ENCODE measurements at places on chromosomes 4 and X.
A peak's percentile ranks its signal among the peaks of the same experiment; 100 is the strongest.

- no peak for DNase-seq
Measured at GRCh38 chr4:138696771-138697170, 318.8 kb upstream of the NOCT start.

DNA sequence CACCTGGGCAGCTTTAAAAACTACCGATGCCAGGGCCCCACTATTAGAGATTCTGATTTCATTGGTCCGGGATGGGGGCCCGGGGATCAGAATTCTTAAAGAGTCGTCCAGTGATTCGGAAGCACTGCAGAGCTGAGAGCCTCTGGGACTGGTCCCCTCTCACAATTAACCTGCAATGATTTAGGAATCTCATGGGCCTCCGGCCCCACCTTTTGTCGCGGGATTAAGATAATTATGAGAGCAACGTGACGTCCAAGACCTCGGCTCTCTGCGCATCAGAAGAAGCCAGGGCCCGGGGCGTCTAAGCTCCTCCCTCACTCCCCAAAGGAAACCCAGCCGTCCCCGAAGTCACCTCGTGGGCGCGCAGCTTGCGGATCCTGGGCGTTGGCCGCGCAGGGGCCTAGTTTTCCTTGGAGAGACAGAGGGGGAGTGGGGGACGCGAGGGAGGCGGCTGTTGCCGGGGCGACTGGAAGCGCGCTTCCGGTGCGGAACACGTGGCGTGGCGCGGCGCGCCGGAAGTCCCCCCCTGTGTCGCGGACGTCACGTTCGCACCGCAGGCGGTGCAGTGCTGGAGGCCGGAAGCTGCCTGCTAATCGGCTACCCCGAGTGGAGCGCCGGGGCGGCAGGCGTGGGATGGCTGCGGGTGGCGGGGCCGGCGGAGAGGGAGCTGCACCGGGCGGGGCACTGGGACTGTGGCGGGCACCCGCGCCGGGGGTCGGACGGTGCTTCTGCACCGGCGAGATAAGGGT is at the start of gene GEMIN8:
TSS of gene GEMIN8 (minus strand) at position 468 of the 749 bp plus-strand sequence. CDS start 8,414 bp downstream, outside the sequence.
- DNase-seq: peak; percentile 78

GRCh38 chr4:123517176-123517575 is 120.6 kb downstream of the SPRY1 start:
- no peak for DNase-seq

DNA sequence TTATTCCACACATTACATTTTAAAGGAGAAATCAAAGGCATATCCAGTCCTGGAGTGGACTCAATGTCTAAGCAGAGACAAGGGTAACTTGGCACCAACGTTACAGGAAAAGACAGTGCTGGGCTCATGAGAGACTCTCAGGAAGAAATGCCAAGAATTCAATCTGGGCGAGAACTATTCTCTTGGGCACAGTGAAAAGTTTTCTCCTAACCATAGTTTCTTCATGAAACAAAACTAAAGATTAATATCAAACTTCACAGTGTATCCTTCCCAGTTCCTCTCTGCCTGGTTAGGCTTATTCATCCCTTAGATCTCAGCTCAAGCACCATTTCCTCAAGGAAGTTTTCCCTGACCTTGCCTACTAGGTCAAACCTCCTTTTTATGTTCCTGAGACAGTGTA is 109.4 kb upstream of the TLL1 start:
- peak; percentile 59 for DNase-seq

- no peak for DNase-seq
Measured at GRCh38 chrX:69216911-69217310, 51.7 kb upstream of the PJA1 start.

- peak; percentile 95 for DNase-seq
Measured at GRCh38 chr4:138655985-138656384, 359.6 kb upstream of the NOCT start.

- no peak for DNase-seq
Measured at GRCh38 chr4:152206646-152207377, 329.1 kb downstream of the FBXW7 start.

GRCh38 chrX:12777670-12778069 is 13.5 kb upstream of the PRPS2 start:
- DNase-seq: no peak

GRCh38 chr4:75195111-75195510 is 262.2 kb downstream of the PARM1 start:
- no peak for DNase-seq

- no peak for DNase-seq
Measured at GRCh38 chr4:111268769-111269414, 646.0 kb upstream of the PITX2 start.

DNA sequence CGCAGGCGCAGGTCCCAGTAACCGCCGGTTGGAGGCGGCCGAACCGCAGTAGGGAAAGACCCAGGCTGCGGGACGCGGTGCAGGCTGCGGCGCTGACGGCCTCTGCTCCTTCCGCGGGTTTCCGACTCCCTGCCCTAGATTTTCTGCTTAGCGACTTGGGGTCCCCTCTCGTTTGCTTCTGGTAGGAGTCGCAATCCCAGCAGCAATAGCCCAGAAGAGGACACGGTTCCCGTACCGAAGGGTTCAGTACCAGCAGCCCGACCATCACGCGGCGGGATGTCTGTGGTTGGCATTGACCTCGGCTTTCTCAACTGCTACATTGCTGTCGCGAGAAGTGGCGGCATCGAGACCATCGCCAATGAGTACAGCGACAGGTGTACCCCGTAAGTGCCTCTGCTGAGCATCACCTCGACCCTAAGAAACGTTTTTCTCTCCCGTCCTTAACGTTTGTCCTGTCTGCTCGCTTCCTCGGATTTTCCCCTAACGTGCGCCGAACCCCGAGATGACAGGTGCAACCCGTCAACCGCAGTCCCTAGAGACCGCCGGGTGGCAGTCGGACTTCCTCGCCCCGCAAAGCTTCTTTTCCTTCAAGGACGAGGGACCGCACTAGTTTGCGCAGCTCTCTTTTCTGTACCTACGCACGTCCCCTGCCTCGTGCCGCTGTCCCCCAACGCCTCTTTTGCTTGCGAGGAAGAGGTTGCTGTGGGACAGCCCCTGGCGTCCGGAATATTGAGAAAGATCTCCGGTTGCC is at the start of gene HSPA4L:
TSS of gene HSPA4L (plus strand) at position 48 of the 751 bp plus-strand sequence. CDS start at position 277, 229 bp downstream.
- peak; percentile 82 for DNase-seq

- no peak for DNase-seq
Measured at GRCh38 chr4:52645300-52645699, 13.8 kb downstream of the USP46 start.

DNA sequence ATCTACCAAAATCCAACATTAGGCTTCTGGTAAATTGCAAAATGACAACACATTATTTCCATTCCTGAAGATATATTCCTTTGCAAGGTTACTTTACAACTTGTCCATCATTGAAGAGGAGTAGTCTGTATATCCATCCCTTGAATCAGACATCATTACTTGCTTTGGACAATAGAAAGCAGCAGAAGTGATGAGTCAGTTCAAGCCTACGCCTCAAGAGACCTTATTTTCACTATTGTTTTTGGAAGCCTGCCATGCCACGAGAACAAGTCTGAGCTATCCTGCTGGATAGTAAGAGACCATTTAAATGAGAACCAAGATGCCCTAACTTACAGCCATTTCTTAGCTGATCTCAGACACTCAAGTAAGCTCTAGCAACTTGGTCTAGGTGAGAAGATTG is 246.0 kb upstream of the HHIP start:
- DNase-seq: peak; percentile 97

- no peak for DNase-seq
Measured at GRCh38 chrX:6163721-6164120, 64.9 kb downstream of the NLGN4X start.

DNA sequence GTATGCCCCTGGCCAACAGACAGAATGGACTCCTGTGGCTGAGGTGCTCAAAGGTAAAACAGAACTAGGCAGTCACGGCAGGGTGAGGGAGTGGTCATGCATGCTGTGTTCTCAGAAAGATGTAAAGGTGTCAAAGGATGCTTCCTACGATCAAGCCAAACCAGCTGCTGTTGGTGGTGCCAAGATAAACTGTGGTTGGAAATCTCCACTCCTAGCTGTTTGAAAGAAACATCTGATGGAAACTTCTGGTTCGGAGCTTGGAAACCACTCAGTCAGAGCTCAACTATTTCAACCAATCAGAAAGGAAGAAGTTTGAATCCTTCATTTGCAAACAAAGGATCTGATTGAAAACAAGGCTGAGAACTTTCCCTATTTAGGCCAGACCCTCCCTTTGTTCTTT is 68.5 kb upstream of the DDX60 start:
- DNase-seq: no peak

DNA sequence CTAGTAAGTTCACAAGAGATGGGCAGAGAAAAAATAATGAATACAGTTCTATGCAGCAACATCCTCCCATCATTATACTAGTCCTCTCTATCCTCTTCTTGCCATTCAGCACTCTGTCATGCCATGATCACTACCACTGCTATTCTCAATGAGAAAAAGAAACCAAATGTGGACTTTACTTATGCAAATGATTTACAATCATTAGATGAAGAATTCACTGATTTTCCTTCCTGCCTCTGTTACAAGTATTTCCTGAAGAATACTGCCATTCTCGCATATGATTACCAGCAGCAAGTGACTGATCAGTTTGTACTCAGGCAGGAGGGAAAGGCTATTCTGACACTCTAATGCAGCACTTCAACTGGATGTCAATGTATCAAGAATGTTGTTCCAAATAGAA is 50.3 kb downstream of the WDFY3 start:
- no peak for DNase-seq

DNA sequence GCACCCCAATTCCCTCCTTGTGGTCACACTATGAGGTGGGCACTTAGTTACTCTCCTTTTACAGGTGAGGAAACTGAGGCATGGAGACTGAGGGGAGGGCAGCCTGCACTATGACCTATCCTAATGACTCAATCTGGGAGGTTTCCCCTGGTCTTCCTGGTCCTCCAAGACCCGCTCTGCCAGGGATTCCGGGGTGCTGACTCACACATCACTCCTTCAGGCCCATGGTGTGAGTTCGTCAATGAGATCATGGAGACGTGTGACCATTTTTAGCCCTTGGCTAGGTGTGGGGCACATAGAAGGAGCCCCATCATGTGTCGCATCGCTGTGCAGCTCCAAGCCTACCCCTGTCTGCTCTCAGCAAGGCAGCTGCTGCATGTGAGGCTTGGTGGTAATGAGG is 32.4 kb upstream of the BCOR start:
- peak; percentile 47 for DNase-seq

GRCh38 chr4:25590171-25590570 is 65.5 kb upstream of the SLC34A2 start:
- peak; percentile 59 for DNase-seq

DNA sequence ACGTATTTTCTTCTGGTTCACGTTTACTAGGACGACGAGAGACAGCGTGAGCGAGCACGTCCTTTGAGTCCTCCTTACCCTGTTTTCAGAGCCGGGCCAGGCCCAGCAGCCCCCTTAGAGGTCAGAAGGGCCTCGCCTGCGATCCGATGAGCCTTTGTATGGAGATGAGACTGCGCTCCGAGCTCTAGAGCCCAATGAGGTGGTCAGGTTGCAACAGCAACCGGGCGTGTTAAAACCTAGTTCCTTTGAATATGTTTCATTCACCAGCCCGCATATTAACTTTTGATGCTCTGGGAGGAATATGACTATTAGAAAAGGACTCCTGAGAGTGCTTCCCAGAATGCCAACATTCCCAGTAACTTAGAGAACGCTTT is 55.6 kb upstream of the TADA2B start:
- DNase-seq: peak; percentile 20

- DNase-seq: no peak
Measured at GRCh38 chr4:7381221-7381889, 53.4 kb downstream of the PSAPL1 start.

DNA sequence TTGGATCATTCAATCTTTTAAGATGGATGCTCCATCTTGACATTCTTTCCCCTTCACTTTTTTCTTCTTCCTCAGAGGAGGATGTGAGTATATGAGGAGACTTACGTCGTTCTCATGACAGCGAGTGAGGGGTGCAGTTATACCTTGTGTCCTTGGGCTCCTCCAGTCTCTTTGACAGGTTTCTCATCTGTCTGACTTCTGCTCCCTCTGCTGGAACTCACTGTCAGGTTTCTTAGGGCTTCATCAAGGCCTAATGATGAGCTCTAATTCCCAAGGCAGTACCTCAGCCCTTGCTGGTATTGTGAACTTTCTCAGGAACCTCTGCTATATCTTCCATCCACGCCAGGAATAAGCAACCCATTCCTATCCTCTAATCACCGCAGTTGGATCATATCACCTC is 237.8 kb upstream of the ADGRL3 start:
- no peak for DNase-seq

DNA sequence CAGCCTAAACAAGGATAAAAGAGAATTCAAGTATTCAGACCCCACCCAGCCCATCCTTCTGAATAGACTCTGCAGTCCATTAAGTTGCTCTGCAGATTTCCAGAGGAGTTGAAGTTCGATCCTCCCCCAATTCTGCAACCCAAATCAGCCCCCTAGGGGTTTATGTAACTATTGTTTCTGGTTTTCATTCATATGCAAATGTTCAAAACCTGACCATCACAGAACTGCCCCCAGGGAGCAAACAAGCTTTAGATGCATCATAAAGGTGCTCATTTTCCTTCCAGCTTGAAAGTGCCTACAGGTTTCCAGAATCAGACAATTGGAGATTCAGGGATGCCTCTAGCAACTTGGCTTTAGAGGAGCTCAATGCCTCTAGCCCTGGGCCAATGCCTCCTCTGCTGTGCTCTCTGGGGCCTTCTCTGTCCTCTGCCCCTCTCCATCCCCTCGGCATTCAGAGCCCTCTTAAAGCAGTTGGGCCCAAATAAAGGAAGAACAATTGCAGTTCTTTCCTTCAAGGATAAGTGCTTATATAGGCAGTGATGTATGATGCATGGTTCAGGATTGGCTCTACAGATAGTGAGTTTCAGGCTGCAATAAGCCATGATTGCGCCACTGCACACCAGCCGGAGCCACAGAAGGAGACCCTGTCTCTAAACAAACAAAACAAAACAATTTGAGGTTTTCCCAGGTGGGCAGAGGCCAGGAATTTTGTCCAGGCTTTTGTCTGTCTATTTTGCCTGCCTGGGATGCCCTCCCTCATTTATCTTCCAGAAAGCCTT is 23.5 kb upstream of the SPINK2 start:
- no peak for DNase-seq

DNA sequence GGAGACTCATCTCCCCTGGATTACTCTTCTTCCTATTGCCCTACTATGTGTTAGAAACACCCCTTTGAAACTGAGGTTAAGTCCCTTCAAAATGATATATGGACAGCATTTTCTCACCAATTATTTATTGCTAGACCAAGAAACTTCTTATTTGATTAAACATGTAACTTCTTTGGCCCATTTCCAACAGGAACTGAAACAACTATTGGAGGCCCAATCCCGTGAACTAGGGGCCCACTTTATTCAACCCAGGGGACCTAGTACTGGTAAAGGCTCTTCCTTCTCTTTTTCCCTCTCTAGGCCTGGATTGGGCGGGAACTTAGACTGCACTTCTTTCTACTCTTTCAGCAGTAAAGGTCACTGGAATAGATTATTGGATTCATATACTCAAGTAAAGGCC is 16.7 kb upstream of the COL25A1 start:
- DNase-seq: no peak

GRCh38 chr4:99806545-99806944 is 10.1 kb upstream of the DAPP1 start:
- DNase-seq: no peak

- no peak for DNase-seq
Measured at GRCh38 chrX:41273638-41274037, 60.3 kb upstream of the DDX3X start.

All from kidney glomerular epithelial cell (primary cell).